ENCODE measurements at places on chromosomes 12 and 14.

- no peak for DNase-seq
Observed at GRCh38 chr12:70963081-70963660, 42.6 kb upstream of the PTPRR start.

DNA sequence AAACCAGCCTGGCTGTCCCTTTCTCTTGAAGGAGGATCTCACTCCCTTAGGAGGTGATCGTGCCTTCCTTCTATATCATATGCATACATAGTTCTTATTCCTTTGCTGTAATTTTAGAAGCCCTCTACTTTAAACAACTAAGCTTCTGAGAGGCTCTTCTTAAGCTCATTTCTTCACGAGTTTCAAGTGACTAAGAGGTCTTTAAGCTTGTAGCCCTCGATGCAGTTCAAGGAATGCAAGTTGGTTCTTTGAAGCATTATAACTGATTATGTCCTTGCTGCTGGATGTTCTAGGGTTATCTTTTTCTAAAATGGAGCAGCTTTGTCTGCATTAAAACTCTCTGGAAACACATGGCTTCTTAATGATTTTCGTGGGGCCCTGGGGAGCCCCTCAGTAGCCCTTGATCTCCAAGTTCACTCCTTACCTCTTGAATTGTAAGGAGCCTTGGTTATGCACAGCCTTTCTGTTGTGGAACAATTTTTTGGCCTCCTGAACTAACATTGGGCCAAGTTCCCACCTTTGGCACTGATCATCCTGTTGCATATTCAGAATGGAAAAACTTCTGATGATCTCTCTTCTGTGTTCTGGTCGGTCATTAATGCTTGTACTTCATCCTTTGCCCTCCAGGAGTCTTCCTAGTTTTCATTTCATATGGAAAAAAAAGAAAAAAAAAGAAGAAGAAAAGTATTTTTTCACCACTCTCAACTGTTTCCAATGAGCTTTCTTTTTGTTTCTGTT is 12.6 kb downstream of the RASSF8 start:
- DNase-seq: no peak

DNA sequence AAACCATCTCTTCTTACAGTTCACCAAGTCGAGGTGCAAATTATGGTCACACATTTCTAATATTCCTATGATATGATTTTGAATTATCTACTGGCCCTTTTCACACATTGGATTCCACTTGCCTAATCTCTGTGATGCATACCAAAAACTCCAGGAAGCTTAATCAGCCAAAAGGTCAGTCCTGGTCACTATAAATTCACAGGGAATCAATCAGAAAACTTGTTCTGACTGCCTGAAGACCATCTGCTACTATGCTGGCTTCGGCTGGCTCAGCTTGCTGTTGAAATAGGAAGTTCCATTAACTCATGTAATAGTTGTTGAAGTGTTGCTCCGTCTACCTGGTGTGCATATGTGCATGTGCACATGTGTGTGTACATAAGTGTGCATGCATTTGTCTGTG is 142.8 kb upstream of the FLRT2 start:
- no peak for DNase-seq

DNA sequence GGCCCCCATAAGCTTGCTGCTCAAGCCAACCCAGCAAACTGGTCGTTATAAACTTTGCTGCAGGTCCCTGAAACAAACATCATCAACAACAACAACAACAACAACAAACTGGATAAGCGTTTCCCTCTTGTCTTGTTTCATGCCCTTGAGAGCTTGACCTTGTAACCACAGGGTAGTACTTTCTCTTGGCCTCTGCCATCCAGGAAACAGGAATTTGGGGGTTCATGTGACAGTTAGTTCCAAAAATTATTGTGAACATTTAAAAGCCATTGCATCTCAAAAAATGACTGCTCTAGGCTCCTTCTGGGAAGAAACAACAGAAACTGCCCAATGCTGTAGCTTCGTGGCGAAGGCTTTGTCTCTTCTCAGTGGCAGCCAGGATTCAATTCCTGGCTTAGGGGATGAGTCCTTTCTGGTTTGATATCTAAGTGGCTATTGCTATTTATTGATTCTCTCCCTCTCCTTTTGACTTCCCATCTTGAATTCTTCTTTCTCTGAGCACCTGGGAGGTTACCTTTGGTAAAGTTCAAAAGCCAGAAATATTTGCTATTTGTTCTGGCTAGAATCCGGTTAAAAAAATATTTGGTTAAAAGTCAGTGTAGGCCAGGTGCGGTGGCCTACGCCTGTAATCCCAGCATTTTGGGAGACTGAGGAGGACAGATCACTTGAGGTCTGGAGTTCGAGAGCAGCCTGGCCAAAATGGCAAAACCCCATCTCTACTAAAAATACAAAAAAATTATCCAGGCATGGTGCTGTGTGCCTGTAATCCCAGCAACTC is 52.0 kb upstream of the CPM start:
- DNase-seq: no peak

GRCh38 chr12:32476446-32476845 is 77.1 kb downstream of the FGD4 start:
- DNase-seq: no peak

GRCh38 chr12:69000540-69001243 is 67.7 kb upstream of the CPM start:
- no peak for DNase-seq

DNA sequence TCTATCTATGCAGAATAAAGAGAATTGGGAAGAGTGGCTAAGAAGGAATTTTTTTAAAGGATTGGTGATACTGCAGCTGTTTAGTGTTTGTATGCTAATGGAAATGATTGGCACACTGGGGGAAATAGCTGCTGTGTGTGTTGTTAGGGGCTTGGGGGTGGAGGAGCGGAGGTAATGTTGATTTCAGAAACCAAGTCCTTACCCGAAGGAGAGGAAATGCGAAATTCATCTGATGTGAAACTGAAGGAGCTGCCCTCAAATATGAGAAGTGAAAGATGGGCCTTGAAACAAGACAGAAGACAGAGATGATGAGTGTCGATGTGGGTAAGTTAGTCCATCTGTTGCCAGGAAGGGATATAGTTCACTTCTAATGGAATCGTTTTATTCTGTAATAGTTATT is 21.2 kb upstream of the RNASE12 start:
- DNase-seq: no peak

- DNase-seq: no peak
Observed at GRCh38 chr12:78795934-78796445, 68.6 kb upstream of the SYT1 start.

DNA sequence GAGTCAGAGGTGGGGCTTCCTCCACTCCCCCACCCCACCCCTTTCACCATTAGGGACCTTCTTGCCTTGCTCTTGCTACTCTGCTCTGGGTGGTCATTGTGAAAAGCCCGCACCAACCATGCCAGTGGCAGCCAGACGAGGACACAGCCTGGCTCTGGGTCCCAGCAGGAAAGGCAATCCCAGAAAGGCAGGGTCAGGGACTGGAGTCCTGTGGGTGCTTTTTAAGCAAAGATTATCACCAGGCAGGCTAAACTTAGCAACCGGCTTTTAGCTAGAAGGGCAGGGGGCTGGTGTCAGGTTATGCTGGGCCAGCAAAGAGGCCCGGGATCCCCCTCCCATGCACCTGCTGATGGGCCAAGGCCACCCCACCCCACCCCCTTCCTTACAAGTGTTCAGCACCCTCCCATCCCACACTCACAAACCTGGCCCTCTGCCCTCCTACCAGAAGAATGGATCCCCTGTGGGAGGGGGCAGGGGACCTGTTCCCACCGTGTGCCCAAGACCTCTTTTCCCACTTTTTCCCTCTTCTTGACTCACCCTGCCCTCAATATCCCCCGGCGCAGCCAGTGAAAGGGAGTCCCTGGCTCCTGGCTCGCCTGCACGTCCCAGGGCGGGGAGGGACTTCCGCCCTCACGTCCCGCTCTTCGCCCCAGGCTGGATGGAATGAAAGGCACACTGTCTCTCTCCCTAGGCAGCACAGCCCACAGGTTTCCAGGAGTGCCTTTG is 1.2 kb upstream of the GAPDH start:
- no peak for DNase-seq

- DNase-seq: no peak
Observed at GRCh38 chr14:59739794-59740193, 130.8 kb downstream of the RTN1 start.
